ENCODE measurements at places on chromosomes 5 and 9.

GRCh38 chr5:1172007-1172581, 29.3 kb upstream of the SLC6A19 start:
- no peak for DNase-seq

DNA sequence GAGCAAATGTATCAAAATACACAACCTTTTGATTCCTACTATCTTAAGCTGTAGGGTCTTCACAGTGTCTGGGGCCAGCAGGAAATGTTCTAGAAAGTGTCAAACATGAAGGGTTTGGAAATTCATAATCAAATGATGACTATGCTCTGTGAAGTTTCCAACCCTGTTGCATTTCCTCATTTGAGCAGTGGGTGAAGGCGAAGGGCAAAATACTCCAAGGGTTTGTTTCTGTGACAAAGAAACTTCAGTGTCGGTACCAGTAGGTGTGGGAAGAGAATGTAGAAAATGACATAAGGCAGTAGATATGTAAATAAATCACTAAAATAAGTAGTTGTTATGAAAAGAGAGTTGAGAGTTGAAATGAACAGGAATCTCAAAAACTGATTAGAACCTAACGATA, 576 bp downstream of the ALDOB start:
- DNase-seq, result no peak

GRCh38 chr9:130328349-130328801, 62.8 kb downstream of the HMCN2 start:
- DNase-seq, result no peak

GRCh38 chr5:57939771-57940170, 457.2 kb upstream of the ACTBL2 start:
- DNase-seq, result no peak

GRCh38 chr5:91030521-91031401, 352.4 kb downstream of the ARRDC3 start:
- DNase-seq, result no peak

DNA sequence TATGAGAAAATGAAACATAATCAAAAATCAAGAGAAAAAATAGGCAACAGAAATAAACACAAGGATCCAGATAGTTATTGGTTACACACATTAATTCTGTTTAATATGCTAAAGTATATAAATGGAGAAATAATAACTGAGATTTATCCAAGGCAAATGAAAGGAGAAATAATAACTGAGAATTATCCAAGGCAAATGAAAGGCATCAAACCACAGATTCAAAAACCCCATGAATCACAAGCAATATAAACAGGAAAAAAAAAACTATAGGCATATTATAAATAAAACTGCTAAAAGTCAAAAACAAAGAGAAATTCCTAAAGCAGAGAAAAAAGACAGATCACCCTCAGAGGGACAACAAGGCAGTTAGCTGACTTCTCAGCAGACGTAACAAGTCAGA, 10.9 kb downstream of the DUSP1 start:
- no peak for DNase-seq

DNA sequence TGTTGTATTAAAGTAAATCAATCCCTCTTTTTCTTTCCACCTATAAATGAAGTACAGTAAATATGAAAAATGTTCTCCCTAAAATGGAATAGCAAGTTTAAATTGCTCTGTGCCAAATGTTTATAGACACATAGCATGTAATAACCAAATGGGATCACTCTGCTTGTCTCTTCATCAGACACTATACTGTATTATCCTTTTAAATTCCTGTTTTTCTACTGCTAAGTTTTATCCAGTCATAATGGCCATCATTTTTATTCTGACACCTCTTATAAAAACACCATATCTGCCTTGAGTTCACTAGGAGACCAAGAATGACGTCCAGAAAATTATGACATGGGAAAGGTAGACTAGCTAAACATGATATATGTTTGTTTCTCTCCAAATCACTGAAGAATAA, 252.8 kb downstream of the CAAP1 start:
- no peak for DNase-seq

DNA sequence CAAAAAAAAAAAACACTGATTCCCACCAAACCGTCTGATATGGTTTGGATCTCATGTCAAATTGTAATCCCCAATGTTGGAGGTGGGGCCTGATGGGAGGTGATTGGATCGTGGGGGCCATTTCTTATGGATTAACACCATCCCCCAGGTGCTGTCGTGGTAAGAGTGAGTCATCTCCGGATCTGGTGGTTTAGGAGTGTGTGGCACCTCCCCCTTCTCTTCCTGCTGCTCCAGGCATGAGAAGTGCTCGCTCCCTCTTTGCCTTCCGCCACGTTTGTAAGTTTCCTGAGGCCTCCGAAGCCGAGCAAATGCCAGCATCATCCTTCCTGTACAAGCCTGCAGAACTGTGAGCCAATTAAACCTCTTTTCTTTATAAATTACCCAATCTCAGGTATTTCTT, 45.2 kb downstream of the HSD17B3 start:
- DNase-seq, result no peak

- DNase-seq, result no peak
These were observed 271.0 kb upstream of the ADRA1B start for GRCh38 chr5:159645179-159645846.

DNA sequence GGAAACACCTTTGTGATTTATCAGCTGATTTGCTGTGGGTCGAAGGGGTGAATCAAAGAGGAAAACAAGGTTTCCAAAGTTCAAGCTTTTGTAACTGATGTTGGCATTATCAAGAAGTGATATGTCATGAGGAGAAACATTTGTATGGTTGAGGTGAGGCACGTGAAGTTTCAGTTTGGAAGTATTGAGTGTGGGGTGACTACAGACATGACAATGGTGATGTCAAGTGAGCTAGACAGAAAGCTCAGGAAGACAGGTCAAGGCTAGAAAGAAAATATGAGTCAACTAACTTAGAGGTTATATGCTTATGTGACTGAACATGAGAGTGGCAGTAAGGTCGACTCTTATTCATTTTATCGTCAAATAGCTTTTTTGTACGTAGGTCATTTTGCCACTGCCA, 99.1 kb downstream of the RAB3C start:
- no peak for DNase-seq

DNA sequence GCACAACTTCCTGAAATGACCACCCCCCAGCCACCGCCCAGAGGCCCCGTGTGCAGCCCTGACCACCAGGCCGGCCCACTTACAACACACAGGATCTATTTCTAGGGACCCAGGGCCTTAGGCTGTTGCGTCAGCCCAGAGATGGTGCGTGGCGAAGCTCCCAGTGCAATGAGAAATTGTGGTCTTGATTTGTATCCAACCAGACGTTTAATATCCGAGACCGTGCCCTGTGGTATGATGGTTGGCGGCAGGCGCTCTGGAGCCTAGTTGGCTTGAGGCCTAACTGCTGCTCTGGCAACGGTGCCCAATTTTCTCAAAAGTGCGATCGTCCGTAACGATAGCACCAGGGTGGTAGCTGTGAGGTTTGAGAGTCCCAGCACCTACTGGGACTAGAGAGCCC, 32.6 kb upstream of the SLC6A19 start:
- DNase-seq, result no peak

GRCh38 chr5:103744159-103744558, 181.6 kb upstream of the NUDT12 start:
- DNase-seq, result no peak
